ENCODE measurements at places on chromosomes 6 and 20.
A peak's percentile ranks its signal among the peaks of the same experiment; 100 is the strongest.

DNA sequence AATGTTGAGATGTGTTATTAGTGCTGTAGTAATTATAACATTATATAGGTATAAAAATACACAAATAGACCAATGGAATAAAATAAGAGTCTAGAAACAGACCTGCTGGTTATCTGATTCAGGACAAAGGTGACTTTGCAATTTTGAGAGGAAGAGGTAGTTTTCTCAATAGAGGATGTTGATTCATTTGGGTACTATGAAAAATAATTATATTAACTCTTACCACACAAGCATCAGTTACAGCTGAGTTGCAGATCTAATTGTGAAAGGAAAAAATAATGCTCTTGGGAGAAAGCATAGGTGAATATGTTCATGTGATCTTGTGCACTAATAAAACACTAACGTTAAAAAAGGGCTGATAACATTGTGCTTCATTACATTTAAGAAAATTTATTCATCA lies 103.0 kb downstream of the BCKDHB start:
- DNase-seq: no peak

DNA sequence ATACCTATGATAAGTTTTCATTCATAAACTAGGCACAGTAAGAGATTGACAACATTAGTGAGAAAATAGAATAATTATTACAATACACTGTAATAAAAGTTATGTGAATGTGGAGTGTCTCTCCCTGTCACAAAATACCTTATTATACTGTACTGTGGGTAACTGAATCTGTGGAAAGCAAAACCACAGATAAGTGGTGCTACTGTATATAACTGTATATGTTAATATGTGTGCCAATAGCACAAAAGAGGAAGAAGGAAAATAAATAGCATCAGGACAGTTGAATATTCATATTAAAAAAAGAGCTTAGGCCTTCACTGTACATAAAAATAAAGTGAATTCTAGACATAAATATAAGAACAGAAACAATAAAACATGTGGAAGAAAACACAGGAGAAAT lies 243.5 kb downstream of the CDKAL1 start:
- no peak for DNase-seq

GRCh38 chr6:65545920-65546319 lies 161.1 kb downstream of the EYS start:
- no peak for DNase-seq

GRCh38 chr20:25048519-25048952 lies 9.4 kb downstream of the ACSS1 start:
- no peak for DNase-seq

- DNase-seq: no peak
These were observed 217.1 kb downstream of the ANKRD60 start for GRCh38 chr20:58011106-58011946.

DNA sequence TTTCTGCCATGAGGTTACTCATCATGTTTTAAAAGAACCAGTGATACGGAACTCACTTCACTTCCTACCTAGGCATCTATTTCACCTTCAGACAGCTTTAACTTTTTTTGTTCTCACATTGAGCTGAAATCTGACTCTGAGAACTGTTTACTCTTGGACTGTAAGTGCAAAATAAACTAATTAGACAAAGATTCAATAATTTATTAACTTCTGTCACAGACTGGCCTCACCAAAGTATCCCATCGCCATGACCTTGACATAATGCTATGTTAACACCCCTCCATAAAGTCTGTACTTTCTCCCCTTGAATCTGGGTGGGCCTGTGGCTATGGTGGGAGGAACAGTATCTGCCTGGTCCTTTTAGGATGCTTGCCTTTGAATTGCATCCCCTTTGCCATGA lies 448.1 kb downstream of the CBLN4 start:
- no peak for DNase-seq

DNA sequence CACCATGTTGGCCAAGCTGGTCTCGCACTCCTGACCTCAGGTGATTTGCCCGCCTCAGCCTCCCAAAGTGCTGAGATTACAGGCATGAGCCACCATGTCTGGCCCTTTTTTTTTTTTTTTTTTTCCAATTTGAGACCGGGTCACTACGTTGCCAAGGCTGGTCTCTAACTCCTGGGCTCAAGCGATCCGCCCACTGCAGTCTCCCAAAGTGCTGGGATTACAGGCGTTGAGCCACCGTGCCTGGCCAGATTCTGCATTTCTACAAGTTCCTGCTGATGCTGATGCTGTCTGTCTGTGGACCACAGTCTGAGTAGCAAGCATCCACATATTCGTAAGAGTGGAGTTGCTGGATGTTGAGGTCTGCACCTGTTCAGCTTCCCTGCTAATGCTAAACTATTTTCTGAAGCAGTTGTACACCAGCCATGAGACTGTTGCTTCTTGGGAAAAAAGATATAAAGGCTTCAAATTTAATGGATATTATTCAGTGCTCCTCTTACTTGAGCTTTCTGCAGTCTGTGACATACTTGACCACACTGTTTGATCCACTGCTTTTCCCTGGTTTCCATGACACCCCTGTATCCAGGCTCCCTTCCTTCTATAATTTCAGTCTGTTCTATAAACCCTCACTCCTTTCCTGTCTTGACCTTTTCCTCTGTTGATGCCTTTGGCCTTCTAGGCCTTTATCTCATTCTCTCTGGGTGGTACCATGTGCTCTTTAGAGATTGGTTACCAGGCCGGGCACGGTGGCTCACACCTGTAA lies 10.1 kb upstream of the ZBTB12 start:
- DNase-seq: no peak

- DNase-seq: no peak
These were observed 245.6 kb downstream of the PRKN start for GRCh38 chr6:162481938-162482337.

GRCh38 chr20:43408848-43409576 lies 48.7 kb upstream of the SRSF6 start:
- DNase-seq: peak; percentile 32

GRCh38 chr20:50277064-50277415 lies 86.4 kb downstream of the CEBPB start:
- DNase-seq: no peak

GRCh38 chr6:42572523-42572922 lies 8.7 kb downstream of the UBR2 start:
- DNase-seq: no peak

- DNase-seq: no peak
These were observed 62.9 kb upstream of the MOCS1 start for GRCh38 chr6:39997101-39997635.

DNA sequence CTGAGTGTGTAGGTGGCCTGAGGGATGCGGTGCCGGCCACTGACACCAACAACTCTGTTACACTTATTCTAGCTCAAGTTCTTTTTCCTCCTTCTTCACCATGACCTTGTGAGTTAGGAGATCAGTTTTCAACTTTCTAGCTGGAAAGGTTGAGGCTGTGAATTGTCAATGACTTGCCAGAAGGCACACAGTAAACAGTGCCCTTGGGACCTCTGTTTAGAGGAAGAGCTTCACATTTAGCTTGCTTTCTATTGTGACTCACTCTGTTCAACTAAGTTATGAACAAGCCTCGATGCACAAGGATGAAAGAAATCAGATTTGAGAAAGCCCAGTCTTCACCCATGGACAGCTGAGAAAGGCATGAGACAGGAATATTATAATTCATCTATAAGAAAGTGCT lies 455.6 kb downstream of the MAFB start:
- DNase-seq: no peak

- DNase-seq: no peak
These were observed 217.5 kb downstream of the TMEM200A start for GRCh38 chr6:130583268-130583667.

GRCh38 chr20:59207742-59208357 lies 44.2 kb downstream of the ZNF831 start:
- DNase-seq: peak; percentile 53

DNA sequence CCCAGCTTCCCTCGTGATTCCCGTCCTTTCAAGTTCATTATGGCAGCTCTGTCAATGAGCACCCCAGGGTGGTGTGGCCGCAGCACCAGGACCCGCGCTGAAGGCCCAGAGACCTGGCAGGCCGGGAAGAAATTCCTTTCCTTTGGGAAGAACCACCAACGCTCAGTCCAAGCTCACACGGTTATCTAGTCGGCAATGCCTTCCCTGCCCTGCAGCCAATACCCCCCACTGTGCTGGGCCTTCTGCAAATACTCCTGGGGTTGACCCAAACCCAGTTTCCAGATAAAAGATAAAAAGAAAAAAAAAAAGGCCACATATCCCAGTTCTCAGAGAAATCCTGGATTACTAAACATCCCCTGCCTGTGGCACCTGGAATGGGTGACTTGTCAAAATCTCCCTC lies 28.7 kb downstream of the PXDC1 start:
- no peak for DNase-seq

GRCh38 chr6:89581689-89582088 lies 56.9 kb downstream of the LYRM2 start:
- DNase-seq: no peak

DNA sequence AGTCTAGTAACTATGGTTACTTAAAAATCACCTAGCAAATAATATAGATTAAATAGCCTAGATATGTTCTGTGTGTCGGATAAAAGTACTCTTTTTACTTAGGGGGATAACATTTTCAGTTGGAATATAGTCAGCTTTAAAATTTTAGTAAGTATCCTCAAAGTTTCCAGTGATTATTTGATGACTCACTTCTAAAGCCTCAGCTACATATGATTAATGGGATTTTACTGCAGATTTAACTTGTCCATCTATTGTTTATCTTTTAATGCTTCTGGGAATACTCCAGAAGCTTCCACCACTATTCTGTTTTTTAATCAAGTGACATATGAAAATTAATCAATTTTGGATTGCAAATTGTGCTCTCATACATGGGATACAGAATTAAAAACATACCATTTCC lies 8.7 kb upstream of the TENT5A start:
- no peak for DNase-seq

DNA sequence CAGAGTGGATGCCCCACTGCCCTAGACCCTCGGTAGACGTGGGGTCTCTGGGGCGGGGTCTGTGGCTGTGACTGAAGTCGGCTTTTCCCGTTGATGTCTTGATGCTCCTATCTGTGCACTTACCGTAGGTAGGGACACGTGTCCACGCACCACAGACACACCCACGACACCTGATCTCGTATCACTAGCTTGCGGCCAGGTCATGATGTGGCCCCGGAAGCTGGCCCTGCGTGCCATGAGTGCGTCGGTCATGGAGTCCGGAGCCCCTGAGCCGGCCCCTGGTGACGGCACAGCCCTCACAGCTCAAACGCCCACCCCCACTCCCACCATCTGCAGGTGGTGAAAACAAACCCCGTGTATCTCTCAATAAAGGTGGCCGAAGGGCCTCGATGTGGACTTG lies 33.9 kb upstream of the MRGBP start:
- DNase-seq: no peak

DNA sequence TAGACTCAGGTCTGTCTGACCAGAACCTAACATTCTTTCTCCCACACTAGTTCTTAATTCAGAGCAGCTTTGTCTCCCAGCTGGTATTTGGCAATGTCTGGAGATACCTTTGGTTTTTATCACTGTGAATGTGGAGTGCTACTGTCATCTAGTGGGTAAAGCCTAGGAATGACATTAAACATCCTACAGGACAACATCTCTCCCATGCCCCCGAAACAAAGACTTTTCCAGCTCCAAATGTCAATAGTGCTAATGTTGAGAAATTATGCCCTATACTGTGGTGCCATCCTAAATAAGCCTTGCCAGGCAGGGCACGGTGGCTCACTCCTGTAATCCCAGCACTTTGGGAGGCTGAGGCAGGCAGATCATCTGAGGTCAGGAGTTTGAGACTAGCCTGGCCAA lies 4.2 kb upstream of the TTPAL start:
- no peak for DNase-seq

DNA sequence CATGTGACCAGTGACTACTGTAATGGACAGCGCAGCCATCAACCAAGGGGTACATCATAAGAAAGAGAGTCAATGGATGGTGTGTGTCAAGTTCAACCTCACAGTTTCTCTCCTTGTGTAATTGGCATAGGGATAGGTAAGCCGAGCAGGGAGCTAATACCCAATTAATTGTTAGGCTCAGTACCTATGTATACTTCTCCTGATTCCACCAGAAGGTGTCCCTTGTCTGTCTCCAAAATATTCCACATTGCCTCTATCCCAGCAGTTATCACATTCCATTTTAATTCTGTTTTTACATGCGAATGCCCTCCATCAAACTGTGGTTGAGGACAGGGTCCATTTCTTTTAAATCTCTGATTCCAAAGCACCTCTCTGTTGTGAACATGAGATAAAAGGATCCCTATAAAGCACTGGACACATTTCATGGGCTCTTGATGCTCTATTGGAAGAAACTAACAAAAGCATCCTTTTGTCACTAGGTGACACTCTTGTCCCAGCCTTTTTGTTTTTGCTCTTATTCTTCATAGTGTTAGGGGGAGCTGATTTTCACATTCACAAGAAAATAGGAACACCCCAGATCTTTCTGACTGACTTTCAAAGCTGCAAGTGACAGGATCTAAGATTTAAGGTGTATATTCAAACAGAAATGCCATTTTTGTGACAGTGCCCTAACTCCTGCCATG lies 38.9 kb downstream of the FBXO9 start:
- DNase-seq: no peak

DNA sequence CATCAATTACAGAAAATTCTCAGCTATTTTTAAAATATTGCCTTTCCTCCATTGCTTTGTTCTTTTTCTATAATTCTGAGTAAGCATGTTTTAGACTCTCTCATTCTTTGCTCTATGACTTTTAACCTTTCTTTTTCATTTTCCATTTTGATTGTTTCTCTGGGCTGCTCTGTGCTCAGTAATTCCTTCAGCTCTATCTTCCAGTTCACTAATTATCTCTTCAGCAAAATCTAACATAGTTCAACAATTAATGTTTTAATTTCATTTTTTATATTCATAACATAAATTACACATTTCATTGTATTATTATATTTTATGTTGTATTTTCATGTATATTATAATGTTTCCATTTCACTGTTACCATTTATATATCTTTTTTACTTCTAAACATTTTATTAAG lies 198.8 kb upstream of the NOX3 start:
- DNase-seq: no peak

GRCh38 chr6:133802861-133803260 lies 86.1 kb upstream of the TCF21 start:
- DNase-seq: no peak

- no peak for DNase-seq
These were observed 19.3 kb downstream of the RAET1L start for GRCh38 chr6:150005761-150006651.

DNA sequence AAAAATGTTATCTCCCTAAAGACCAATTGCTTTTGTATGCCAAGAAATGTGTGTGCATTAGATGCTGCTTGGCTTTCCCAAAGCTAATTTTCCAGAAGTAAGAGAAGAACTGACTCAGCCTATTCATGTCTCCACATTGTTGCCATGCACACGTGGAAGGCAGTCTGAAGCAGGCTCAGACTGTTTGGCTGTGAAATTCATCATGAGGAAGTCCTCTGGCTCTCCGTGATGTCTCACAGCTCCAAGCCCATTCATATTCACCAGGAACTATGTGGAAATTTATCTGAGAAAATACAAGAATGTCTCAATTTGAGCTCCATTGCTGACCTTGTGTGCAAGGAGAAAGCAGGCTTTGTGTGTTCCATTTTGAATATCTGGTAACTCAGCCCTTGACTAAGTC lies 1022.2 kb upstream of the GJE1 start:
- no peak for DNase-seq

- no peak for DNase-seq
These were observed 274.1 kb upstream of the CITED2 start for GRCh38 chr6:139648430-139649000.
